ENCODE measurements at places on chromosomes 6 and 20.

GRCh38 chr6:128079021-128079420 is 178.2 kb upstream of the THEMIS start:
- no peak for DNase-seq

GRCh38 chr6:13261464-13261994 is 66.8 kb downstream of the TBC1D7 start:
- DNase-seq, result no peak

DNA sequence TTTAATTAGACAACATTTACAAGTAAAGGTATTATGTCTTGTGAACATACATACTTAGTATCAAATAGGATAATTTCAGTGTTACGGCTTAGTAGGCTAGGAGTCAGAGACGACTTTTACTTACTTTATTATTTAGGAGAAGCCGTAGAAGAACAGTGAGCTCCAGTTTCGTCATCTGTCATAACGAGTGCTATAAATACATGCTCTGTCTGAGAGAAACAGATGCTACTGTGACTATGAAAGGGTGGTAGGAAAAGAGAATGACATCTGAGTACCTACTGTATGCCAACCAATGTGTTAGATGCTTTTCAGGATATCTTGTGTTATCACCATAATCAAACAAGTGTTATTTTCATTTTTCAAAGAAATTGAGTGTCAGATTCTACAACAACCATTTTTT is 119.0 kb downstream of the EYA4 start:
- no peak for DNase-seq

DNA sequence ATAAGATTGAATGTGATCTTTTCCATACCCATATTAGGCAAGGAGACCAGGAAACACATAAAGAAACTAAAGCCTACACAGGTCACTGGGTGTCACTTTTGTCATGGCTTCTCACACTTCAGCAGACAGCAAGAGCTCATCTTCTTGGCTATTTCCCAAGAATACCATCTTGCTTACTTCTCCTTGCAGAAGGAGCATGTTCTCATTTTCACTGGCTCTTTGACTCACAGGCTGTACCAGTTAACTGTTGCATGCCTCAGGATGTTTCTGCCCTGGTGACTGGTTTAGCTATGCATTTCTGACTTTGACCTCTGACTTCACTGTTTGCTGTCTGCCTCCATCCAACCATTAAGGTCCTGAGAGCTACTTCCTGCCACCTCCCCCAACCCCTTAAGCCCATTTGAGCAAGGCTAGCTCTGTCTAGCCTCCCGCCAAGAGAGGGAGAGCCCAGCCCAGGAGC is 40.3 kb upstream of the OGFRL1 start:
- no peak for DNase-seq

DNA sequence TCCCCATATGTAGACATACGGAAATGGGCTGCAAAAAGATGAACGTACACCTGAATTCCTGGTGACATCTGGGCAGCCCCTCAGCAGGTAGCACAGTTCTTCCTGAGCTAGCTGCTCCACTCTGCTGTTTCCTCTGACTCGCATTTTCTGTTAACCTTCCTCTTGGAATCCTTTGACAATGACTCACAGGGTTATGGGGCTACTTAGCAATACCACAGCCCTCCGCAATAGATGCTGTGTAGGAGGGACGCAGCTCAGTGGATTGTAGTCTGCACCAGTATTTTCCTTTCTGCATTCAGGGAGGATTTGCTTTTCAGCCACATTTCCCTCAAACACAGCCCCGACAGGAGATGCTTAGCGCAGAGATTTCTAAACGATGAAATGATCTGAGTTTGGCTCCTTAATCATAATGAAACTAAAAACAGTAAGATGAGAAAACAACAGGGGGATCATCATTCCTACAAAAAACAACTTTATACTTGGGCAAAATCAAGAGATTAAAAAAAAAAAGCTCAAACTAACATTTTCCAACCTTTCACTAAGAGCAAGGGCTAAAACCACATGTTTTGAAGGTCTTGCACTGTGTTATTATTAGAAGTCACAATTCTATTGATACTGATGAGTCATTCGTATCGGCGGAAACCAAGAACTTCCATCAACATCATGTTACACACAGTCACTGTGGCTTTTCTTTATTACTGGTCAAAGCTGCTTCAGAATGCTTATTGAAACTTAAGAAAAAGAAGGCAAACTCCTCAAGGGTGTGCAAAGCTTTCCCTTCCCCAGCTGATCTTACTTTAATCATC is 12.2 kb downstream of the BACH2 start:
- DNase-seq, result no peak

- no peak for DNase-seq
These were observed 1.1 kb downstream of the HSF2 start for GRCh38 chr6:122400462-122401089.

GRCh38 chr6:89148016-89148750 is 2.3 kb downstream of the PM20D2 start:
- no peak for DNase-seq

- no peak for DNase-seq
These were observed 8.7 kb downstream of the MMP24OS start for GRCh38 chr20:35269055-35269781.

DNA sequence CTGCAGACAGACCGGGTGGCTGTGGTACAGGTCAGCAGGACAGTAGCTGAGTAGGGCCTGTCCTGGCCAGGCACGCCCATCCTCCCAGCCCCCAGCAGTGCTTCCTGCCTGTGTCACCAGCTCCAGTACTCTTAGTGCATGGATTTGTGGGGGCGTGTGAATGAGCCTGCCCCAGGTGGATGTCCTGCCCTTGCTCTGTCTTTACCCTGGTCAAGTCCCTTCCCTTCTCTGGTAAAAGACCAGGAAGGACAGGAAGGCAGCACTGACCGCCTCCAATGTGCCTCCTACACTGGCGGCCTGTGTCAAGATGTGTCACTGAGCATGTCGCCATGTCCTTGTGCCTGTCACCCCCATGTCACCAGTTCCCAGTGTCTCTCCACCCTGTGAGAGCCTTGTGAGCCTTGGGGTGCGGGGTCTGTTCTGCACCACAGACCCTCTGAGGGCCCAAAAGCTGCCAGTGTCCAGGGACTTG is 11.9 kb downstream of the TEAD3 start:
- DNase-seq, result no peak

- DNase-seq, result no peak
These were observed 14.6 kb upstream of the RIPOR2 start for GRCh38 chr6:24950218-24950941.

DNA sequence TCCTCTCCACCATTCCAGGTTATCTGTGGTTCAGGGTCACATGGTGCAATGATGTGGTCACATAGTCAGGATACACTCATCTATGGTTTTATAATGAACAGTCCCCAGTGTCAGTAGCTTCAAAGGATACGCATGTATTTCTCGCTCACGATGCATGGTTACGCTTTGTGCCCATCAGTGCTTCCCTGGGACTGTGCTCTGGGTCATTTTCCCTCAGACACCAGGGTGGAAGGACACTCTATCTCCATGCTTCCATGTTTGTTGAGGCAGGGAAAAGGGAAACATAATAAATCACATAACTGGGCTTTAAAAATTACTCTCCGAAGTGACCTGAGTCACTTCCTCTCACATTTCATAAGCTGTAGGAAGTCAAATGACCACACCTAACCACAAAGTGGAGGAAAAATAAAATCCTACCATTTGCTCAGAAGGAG is 394.8 kb upstream of the NOX3 start:
- DNase-seq, result no peak

DNA sequence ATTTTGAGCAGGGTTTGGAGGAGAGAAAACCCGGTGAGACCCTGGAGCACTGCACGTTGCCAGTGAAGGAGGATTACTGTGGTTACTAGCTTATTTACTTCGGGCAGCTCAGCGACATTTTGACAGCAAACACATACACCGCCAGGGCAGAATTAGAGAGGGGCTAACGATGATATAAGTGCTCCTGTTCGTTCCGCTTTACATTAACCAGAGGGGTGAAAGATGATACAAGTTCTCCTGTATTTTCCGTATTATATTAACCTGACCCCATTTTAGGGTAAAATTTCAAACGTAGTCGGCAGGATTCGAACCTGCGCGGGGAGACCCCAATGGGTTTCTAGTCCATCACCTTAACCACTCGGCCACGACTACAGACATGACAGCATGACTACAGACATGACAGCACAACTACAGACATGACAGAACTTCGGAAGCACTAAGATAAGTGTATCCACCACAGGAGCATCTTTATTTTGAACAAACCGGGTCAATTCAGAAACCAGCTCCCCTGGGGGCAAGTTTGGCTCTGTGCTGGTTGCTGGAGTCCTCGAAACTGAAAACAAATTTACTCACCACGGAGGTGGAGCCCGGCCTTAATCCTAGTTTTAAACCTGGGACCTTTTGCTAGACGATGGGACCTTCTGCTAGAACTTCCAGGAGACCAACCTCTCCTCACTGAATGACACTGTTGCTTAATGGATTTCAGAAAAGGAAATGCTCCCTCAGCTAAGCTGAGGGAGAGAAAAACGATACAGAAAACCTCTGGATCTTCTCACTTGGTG is 80.4 kb upstream of the ZNF184 start:
- no peak for DNase-seq

- no peak for DNase-seq
These were observed 1.9 kb upstream of the SLC35D3 start for GRCh38 chr6:136920216-136920615.

DNA sequence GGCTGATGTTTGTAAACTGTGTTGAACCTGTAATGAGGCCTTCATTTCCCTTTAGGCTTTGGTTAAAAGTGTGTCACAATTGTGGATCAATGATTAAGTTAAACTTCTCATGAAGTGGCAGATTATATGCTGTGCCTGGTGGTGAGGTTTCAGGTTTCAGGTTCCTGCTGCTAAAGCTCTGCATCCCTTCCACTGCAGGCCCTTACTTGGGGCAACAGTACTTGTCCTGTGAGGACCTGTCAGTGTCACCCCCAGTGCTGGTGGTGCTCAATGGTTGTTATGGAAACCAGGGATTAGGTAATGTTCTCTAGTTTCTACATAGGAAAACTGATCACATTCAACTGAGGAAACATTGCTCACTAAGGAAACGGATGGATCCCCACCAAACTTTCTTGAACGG is 18.5 kb downstream of the RPP21 start:
- DNase-seq, result no peak

DNA sequence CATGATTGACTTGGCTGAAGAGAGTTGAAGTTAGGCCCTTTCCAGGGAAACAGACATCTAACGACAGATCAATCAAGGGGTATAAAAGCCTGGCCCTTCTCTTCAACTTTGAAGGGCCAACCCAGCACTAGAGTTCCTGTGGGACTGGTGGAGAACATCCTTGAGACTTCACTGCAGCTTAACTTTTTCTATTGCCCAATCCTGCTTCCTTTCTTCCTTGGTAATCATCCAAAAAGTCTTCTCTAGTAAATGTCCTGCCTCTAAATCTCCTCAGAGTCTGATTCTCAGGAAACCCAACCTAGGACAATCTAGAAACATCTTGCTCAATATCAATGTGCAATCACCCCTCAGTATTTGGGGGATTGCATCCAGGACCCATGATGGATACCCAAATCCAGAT is 1.9 kb downstream of the MKKS start:
- no peak for DNase-seq

- DNase-seq, result no peak
These were observed 48.8 kb downstream of the KIZ start for GRCh38 chr20:21174516-21175239.

GRCh38 chr6:12957321-12958051 is 240.9 kb downstream of the PHACTR1 start:
- no peak for DNase-seq

DNA sequence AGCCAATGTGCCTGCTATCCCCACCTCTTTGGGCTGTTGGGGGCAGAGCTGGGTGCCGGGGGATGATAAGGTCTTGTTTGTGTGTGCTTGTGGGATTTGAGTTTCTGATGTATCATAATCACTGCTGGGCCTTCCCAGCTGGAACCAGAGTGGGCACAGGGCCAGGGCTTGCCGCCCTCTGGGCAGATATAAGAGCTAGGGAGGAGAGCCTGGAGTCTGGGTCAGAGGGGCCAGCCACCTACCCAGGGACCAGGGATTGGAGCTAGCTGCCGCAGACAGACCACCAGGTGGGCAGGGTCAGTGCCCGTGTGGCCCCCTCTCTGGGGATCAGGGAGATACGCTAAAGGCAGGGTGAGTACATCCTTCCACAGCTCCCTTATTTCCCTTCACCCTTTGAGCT is 3.1 kb upstream of the TLDC2 start:
- no peak for DNase-seq

GRCh38 chr20:36472637-36473090 is 68.7 kb upstream of the MYL9 start:
- DNase-seq, result no peak

DNA sequence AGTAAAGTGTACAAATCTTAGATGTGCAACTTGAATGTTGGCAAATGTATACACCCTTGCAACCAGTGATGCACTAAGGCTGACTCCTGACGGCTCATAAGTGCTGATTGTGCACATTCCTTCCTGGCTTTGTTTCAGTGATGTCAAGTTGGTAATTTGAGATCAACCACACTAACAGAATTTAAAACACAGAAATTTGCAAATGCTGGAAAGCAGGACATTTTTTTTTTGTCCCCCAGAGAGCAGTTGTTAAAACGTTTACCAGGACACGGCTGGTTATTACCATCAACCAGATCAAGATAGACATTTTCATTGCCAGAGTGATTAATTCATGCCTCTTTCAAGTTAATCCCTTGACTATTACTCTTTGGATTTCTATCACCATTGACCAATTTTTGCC is 735.6 kb downstream of the RFPL4B start:
- no peak for DNase-seq

- no peak for DNase-seq
These were observed 625.4 kb downstream of the QKI start for GRCh38 chr6:164039954-164040375.

GRCh38 chr20:11459090-11459890 is 458.4 kb upstream of the BTBD3 start:
- no peak for DNase-seq

- no peak for DNase-seq
These were observed 122.9 kb downstream of the NFATC2 start for GRCh38 chr20:51419646-51420045.

- DNase-seq, result no peak
These were observed 61.6 kb downstream of the SRC start for GRCh38 chr20:37407573-37408002.

- no peak for DNase-seq
These were observed 32.6 kb downstream of the UTRN start for GRCh38 chr6:144317736-144318135.

GRCh38 chr6:127582777-127583462 is 5.9 kb downstream of the C6orf58 start:
- DNase-seq, result no peak

- DNase-seq, result no peak
These were observed 128.2 kb downstream of the EDN3 start for GRCh38 chr20:59428441-59429205.

DNA sequence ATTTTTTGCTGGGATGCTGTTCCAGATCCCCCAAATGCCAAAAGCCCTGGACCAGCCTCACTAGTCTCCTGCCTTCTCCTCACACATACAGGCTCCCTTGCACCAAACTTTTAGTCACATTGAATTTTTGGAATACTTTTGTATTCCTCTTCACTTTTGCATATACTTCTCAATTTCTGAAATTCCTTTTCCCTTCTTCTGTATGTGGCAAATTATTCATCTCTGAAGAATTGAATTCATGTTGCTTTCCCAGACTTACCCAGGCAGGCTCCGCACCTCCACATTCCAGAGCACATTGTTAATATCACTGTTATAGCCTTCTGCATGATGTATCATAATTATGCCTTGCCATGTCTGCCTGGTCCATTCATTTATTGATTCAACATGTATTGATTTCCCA is 255.3 kb upstream of the POU3F2 start:
- DNase-seq, result no peak
